ENCODE measurements at places on chromosomes 2 and 18. TPM values are rescaled to one million over a fixed set of nuclear protein-coding genes. Genes with fewer than 3 reads are reported as not detected.

Gene STPG4
- total RNA-seq = 0.16 TPM

Gene ATIC
- 17.2 TPM for total RNA-seq

Gene FAM110C
- not detected for total RNA-seq

Gene PRKAG3
- total RNA-seq = not detected

Gene CNDP2
- total RNA-seq = 34.7 TPM
